ENCODE measurements at places on chromosomes 1 and 21.

GRCh38 chr21:32096411-32096810 lies 182.4 kb downstream of the MIS18A start:
- no peak for DNase-seq

DNA sequence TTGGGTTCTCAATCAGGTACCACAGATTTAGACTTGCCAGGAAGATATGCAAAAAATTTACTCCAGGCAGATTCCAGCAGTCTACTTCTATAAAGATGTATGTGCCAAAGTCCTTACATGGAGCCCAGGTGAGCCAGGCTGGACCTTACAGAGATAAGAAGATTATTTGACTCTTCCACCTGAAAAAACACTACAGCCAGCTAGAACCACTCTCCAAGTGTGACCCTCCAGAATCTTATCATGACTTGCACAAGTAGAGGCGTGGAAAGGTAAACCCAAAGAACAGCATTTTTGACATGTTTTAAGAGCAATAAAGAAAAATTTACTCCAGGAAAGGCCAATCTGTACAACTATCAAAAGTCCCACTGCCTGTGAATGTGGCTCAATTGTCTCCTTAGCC lies 146.8 kb upstream of the DPT start:
- DNase-seq = no peak

DNA sequence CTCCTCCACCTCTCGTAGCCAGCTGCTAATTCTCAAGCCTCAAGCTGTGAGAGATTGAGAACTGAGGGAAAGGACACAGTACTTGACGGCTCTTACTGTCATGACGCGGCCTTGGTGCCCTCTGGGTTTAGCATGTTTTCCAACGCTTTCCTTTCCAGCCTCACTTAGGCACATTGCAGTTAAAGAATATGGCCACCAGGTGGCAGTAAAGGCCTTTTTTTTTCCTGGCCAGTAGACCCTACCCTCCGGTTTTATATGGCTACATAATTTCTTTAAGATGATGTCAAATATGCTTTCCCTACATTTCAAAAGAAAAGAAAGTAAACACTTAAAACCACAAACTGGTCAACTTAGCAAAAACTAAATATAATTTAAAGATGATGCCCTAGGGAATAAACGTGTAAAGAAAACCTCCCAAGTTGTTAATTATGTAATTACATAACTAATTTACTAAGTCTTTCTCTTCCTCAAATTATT lies 56.8 kb upstream of the PRDX6 start:
- DNase-seq = peak; percentile 47

- DNase-seq = no peak
Observed at GRCh38 chr1:165737196-165737595, 31.5 kb downstream of the TMCO1 start.

GRCh38 chr1:233554037-233554436 lies 59.9 kb upstream of the KCNK1 start:
- DNase-seq = no peak

- no peak for DNase-seq
Observed at GRCh38 chr1:197180252-197180878, 33.9 kb upstream of the ASPM start.

DNA sequence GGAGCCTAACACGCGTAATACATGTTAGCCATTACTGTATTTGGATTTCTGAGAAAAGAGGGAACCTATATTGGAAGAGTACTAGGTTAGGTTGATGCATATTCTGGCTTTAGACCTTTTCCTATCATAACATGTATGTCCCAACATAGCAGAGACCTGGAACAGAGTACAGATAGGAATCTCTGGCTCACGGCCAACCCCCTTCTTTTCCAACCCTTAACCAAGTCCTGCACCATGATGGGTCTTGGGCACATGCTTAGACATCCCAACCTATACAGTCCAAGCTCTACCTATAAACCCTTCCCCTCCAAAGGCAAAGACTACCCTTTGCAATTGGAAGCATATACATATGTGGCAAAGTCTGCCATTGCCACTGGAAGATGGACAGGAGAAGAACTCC lies 227.9 kb downstream of the TM2D1 start:
- no peak for DNase-seq

- no peak for DNase-seq
Observed at GRCh38 chr1:91796390-91796654, 89.6 kb downstream of the TGFBR3 start.

GRCh38 chr21:46124926-46125845 lies 27.3 kb downstream of the COL6A2 start:
- DNase-seq = no peak

GRCh38 chr1:75233302-75233929 lies 99.2 kb downstream of the LHX8 start:
- no peak for DNase-seq

DNA sequence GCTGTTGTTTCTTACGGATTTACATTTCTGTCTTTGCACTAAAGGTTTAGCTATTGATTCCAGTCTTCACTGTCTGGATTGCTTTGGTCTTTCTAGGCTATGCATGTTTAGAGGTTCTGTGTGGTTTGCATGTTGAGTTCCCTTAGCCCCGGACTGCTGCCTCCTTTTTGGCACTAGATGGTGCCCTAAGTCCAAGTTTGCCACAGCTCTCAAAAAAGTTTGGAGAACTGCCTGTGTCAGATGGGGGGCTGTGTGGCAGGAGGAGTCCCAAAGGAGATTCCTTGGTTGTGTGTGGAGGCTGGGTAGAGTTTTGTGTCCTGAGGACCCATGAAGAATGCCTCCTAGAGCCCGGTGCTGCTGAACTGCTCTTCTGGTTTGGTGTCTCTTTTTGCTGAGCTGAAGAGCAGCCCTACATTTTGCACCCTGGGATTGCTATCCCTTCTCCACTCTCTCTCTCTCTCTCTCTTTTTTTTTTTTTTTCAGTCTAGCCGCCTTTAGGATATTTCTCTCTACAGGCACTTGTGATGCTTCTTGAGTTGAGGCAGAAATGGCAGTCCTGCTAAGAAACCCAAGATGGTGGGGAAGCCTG lies 74.4 kb downstream of the PTGS2 start:
- no peak for DNase-seq

GRCh38 chr1:54540582-54541295 lies 7.3 kb upstream of the ACOT11 start:
- no peak for DNase-seq

DNA sequence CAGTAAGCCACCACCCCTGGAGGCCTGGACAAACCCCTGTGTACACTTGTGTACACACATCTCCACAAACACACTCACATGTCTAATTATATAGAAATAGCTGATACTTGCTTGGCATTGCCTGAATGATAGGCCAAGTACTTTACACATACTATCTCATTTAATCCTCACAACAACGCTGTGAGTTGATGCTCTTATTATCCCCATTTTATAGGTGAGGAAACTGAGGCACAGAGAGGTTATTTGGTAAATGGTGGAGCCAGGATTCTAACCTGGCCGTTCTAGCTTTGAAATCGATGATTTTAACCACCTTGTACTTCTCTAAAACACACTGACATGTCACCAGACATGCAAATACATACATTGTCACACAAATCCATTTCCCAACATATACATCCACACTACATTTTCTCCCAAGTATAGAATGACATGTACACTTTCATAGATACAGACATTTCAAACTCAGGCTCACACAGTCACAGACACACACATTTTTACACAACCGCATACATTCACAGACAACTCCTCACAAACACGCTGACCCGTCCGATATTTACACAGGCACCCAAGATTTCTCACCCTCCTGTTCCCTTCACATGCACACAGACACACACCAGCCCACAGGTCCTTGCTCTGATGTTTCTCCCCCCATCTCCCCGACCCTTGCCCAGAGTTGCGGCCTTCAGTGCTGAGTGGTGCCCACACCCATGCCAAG lies 3.2 kb downstream of the ARHGEF19 start:
- DNase-seq = no peak

- no peak for DNase-seq
Observed at GRCh38 chr1:12059226-12059625, 3.9 kb upstream of the TNFRSF8 start.

GRCh38 chr1:172275478-172275877 lies 145.0 kb upstream of the C1orf105 start:
- DNase-seq = no peak

GRCh38 chr1:88378560-88378959 lies 305.5 kb upstream of the PKN2 start:
- DNase-seq = no peak

- DNase-seq = no peak
Observed at GRCh38 chr1:84407524-84407923, 9.2 kb downstream of the DNASE2B start.

DNA sequence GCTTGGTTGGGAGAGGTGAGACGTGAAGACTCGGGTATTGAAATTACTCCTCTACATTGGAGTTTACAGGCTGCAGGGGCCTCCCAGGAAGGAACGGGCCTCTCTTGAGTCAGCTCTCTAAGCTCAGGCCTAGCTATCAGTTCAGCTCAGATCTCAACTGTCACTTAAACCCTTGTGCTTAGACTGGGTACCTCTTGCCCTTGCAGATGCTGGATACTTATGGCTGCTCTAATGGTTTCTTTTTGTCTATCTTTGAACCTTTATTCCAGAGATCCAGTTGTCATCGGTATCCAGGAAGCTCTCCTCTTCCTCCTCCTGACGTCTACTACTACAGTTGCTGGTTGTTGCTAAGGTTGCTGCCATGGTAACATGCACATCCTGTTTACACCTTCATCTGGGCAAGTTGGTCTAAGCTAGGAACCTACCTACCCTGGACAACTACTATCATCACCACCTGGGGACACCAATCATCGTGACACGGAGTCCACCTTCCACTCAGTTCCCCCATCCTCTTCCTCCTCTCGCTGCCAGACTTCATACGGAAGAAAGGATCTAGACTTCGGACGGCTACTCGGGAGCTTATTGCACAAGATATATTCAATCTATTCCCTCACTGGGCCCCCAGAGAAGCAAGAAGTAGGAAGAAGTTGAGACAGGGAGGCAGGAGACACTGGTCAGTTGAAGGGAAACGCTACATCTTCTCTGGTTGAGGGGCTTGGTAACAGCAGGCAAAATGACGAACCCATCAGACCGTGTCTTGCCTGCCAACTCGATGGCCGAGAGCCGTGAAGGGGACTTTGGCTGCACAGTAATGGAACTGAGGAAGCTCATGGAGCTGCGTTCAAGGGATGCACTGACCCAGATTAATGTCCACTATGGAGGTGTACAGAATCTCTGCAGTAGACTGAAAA lies 56.1 kb downstream of the ATP2B4 start:
- DNase-seq = peak; percentile 54

DNA sequence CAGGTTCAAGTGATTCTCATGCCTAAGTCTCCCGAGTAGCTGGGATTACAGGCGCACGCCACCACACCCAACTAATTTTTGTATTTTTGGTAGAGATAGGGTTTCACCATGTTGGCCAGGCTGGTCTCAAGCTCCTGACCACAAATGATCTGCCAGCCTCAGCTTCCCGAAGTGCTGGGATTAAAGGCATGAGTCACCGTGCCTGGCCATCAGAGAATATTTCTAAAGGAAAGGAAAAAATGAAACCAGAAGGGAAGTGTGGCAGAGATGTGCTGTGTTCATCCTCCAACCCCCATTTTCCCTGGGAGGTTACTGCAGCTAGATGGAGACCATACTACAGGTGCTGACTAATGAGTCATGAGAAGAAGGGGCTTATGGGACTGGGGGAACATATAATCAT lies 964.1 kb downstream of the TTLL7 start:
- DNase-seq = no peak

DNA sequence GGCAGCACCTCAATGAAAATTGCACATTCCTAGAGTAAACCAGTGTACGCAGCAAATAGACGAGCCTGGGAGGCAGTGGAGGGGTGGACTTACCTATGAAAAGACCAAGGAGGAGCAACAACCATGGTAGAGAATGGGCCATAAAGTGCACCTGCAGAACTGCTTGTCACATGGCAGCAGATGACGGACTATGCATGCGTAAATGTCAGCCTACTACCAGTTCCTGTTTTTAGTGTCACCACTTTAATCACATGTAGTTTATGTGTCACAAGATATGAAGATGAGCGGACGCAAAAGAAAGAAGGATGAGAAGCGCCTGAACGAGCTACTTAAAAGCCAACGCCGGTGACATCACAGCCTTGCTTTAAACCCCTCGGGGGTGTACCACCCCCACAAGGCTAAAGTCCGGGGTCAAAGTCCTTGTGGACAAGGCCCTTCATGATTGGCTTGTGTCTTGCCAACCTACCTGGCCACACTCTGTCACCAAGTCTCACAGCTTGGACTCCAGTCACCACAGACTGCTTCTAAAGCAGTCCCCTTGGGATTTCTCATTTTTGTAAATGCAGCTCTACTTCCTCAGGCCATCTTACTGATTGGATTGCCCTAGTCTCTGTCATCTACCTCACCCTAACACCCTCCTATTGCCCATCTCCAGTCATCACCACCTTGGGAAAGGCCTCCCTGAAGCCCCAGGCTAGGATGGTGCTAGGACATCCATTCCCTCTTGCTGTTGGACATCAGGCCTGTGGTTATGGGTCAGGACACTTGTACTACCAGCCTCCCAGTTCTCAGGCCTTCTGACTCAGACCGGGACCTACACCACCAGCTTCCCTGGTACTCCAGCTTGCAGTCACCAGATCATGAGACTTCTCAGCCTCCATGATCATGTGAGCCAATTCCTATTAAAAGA lies 6.0 kb upstream of the LY9 start:
- no peak for DNase-seq

DNA sequence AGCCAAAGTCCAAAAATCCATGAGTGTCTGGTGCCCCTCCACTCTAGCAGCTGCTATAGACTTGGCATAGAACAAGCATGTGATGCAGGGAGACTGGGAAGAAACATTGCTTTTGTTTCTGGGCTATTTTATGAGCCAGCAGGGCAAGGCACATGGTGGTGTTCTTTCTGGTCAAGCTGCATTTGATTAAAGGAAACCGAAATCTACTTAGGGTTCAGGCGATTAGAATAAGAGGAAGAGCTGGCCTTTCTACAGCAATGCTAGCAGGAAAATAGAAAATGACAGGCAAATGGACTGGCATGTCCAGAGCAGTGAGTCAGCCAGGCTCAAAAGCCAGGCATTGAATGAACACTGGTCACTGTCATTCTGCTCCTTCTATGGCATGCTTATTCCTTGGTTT lies 28.5 kb upstream of the ARHGAP29 start:
- DNase-seq = no peak

DNA sequence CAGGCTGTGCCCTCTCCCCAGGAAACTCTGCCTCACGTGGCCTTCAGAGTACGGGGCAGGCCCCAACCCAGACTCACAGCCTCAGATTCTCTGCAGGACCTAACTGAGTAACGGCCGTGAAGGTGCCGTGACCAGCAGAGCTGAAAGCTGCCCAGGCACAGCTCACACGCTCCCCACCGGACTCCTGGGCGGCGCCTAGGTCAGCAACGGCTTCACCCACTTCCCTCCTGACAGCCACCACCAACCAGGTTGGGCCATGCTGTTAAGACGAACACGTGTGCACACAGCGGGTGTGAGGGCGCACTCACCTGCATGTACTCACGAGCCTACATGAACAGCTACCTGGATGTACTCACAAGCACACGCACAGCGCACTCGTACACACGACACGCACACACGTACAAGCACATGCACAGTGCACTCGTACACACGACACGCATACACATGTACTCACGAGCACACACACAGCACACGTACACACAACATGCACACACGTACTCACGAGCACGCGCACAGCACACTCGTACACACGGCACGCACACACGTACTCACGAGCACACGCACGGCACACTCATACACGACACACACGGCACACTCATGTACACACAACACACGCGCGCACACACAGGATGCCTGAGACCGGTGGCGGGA lies 8.7 kb upstream of the TNFRSF4 start:
- no peak for DNase-seq

Data from effector CD4-positive, alpha-beta T cell (primary cell).